ENCODE measurements at places on chromosomes 4 and X.

GRCh38 chrX:13099121-13099520 lies 54.7 kb upstream of the FAM9C start:
- no peak for DNase-seq

DNA sequence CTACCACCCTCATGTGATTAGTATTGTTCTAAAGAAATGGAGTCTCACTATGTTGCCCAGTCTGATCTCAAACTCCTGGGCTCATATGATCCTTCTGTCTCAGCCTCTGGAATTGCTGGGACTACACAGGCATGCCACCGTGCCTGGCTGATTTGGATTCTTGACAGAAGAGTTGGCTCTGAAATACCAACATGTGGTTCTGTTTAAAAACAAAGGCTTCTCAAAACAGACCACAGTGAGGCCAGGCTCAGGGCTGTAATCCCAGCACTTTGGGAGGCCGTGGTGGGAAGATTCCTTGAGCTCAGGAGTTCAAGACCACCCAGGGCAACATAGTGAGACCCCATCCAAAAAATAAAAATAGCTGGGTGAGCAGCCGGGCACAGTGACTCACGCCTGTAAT lies 126.7 kb downstream of the DHRSX start:
- DNase-seq, result no peak

DNA sequence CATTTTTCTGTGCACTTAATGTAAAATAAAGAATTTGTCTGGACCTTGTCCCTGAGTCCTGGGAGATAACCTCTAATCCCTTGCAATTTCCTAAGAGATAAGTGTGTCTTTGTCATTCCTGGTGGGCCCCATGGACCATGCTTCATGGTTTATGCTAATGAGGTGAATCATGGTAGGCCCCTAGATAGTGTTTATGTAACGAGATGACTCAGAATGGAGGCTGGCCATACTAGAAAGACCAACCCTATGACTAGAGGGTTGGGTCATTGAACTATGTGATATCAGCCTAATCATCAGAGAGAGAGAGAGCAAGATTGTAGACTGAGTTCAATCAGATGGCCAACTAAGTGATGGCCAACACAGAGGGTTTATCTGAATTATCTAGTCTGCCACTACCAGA lies 64.2 kb upstream of the NHSL2 start:
- DNase-seq, result no peak

DNA sequence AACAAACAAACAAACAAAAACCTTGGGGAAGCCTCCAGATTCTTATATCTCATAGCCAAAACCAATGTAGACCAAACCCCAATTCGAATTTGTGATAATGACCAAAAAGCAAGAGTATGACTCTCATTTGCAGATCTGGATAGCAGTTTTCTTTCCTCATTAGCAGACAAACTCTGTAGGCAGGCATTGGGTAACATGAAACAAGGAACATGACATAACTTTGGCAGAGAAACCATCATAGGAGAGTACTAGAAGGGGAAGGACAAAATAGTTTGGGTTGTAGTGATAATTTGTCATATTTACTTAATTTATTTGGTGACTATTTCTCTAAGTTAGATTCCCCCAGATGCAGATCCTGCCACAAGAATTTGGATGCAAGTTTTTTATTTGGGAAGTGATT lies 187.8 kb downstream of the MID1IP1 start:
- no peak for DNase-seq

DNA sequence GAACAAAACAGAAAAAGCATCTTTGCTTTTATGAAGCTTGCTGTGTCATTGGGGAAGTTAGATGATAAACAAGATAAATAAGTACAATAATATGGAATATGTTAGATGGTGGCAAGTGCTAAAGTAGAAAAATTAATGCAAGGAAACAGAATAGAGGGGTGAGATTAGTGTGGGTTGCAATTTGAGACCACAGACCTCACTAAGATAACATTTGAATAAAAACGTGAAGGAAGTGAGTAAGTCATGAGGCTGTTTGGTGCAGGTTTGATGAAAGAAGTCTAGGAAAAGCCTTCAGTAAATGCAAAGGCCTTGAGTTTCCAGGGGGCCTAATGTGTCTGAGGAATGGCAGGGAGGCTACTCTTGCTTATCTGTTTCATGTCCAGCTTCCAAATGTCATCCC lies 102.5 kb downstream of the CFAP299 start:
- DNase-seq, result no peak
